ENCODE measurements at places on chromosomes 2 and 18. TPM values are rescaled to one million over a fixed set of nuclear protein-coding genes. Genes with fewer than 3 reads are reported as not detected.

Gene IGFBP5
- 474 TPM for total RNA-seq

Gene GBX2
- not detected for total RNA-seq

Gene COL6A3
- 2,183 TPM for total RNA-seq

Gene VWA3B
- not detected for total RNA-seq

Gene ARMC9
- total RNA-seq: 105 TPM

Gene ZAP70
- total RNA-seq: not detected

Gene SKA1
- total RNA-seq: 1.5 TPM

Gene C2orf80
- total RNA-seq: not detected

Gene SP140L
- total RNA-seq: 9.6 TPM

Gene PROC
- total RNA-seq: not detected

Gene GCA
- 7.6 TPM for total RNA-seq

Gene SPHKAP
- total RNA-seq: under 0.01 TPM

Gene CCDC150
- total RNA-seq: 11.3 TPM

Gene CCDC74B
- total RNA-seq: 4.8 TPM

Gene DLGAP1
- total RNA-seq: 3.1 TPM

Gene RESP18
- total RNA-seq: not detected

Gene COL4A4
- 0.50 TPM for total RNA-seq

Gene OTOF
- total RNA-seq: not detected

Gene PPIG
- total RNA-seq: 31.9 TPM

Gene KRTCAP3
- total RNA-seq: not detected

Gene CAPN13
- not detected for total RNA-seq

Gene CXCR4
- 1.0 TPM for total RNA-seq

Gene RTKN
- total RNA-seq: 22.3 TPM

Gene HOXD1
- total RNA-seq: not detected

Gene GNAL
- total RNA-seq: 0.15 TPM

All from smooth muscle cell of trachea (primary cell).